ENCODE measurements at places on chromosomes 13 and 19. TPM values are rescaled to one million over a fixed set of nuclear protein-coding genes. Genes with fewer than 3 reads are reported as not detected.

DNA sequence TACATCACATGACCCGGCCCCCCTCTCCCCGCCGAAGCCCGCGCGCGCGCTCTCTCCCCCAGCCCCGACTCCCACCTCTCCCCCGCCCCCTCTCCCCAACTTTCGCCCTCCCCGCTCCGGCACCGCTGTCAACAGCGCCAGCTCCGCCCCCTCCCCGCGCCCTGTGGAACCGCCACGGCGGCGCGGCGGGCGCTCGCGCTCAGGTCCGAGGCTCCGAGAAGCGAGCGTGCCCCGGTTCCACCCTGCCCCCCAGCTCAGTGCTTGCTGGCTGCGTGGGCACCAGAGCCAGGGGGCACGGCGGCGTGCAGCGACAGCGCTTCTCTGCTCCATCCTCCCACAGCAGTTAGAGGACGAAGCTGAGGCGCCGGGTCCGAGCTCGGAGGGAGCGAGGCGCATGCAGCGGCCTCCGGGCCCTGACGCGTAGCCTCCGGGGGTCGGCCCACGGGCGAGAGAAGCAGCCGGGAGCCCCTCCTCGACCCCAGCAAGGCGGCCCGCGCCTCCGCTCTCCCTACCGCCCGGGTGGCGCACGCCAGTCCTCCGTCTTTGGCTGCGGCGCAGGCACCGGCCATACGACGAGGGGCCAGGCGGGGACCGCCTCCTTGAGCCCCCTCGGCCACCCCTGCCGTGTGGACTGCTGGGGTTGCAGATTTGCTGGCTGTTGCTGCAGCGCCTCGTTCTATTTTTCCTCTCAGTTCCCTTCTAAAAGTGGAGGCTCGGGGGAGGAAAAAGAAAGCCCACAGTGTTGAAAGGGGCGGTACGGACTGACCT lies 109.5 kb downstream of the KCNRG start:
- peaks cover 10% of the 10 kb centered on the region for H3K27me3 ChIP-seq
- H3K4me1 ChIP-seq = no peaks in the 10 kb centered on the region
- peak overlapping the region; percentile 62 for H3K4me3 ChIP-seq
- H3K36me3 ChIP-seq = no peaks in the 10 kb centered on the region
- H3K27ac ChIP-seq = peak overlapping the region; percentile 93

DNA sequence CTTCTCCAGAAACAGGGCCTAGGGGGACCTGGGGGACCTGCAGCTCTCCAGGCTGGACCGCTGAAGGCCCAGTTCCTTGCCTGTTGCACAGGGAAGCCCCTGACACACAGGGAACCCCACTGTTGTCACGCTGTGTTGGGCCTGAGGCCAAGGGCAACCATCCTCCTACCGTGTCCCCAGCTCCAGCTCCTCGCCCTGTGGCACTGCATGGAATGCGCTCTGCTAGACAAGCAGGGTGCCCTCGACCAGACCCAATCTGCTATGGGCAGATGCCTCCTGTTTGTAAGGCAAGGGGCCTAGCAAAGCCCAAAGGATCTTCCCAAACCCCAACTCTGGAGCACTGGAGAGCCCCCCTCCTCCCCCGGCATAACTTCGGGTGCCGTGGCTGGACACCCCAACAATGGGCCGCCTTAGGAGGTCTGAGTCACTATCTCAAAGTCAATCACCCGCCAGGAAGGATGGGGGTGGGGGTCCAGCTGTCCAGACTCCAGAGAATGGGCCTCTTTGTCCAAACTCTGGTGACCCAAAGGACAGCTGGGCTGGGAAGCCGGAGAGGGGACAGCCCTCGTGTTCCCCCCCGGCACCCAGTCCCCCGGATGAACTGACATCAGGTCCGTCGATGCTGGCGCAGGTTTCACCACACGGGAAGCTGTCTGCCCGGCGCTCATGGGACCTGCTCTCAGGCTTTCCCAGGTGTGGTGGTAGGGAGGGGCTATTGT lies 3.7 kb downstream of the BRSK1 start:
- no peaks in the 10 kb centered on the region for H3K27me3 ChIP-seq
- H3K4me1 ChIP-seq = peaks cover 5% of the 10 kb centered on the region
- DNase-seq = no peak

GRCh38 chr19:47444388-47444821 lies 25.1 kb upstream of the MEIS3 start:
- H3K4me3 ChIP-seq = no peak overlapping the region
- no peak overlapping the region for H3K27ac ChIP-seq
- H3K27me3 ChIP-seq = peaks cover 4% of the 10 kb centered on the region
- no peak for DNase-seq
- no peaks in the 10 kb centered on the region for H3K36me3 ChIP-seq

DNA sequence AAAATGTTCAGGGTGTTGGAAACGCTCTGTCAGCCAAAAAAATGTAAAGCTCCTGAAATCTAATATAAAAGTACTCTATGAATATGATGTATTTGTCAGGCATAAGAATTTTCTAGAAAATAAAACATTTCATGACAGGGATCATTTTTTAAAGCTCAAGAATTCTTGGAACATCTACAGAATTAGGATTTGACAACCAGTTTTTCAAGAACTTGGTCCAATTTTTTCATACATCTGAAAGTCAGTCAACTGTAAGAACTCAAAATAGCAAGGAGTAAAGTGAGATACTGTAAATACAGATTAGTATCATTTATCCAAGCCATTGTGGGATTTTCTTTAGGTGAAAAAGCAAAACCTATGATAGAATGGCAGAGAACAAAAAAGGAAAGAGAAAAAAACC lies 41.6 kb upstream of the CLDN10 start:
- no peak overlapping the region for H3K27ac ChIP-seq
- H3K4me1 ChIP-seq = no peaks in the 10 kb centered on the region
- DNase-seq = no peak
- H3K27me3 ChIP-seq = no peaks in the 10 kb centered on the region

- H3K4me3 ChIP-seq = no peak overlapping the region
- H3K4me1 ChIP-seq = peaks cover 50% of the 10 kb centered on the region
- H3K27ac ChIP-seq = peak overlapping the region; percentile 93
- no peaks in the 10 kb centered on the region for H3K27me3 ChIP-seq
- DNase-seq = peak; percentile 85
Measured at GRCh38 chr19:13093407-13094105, 9.1 kb downstream of the LYL1 start.

DNA sequence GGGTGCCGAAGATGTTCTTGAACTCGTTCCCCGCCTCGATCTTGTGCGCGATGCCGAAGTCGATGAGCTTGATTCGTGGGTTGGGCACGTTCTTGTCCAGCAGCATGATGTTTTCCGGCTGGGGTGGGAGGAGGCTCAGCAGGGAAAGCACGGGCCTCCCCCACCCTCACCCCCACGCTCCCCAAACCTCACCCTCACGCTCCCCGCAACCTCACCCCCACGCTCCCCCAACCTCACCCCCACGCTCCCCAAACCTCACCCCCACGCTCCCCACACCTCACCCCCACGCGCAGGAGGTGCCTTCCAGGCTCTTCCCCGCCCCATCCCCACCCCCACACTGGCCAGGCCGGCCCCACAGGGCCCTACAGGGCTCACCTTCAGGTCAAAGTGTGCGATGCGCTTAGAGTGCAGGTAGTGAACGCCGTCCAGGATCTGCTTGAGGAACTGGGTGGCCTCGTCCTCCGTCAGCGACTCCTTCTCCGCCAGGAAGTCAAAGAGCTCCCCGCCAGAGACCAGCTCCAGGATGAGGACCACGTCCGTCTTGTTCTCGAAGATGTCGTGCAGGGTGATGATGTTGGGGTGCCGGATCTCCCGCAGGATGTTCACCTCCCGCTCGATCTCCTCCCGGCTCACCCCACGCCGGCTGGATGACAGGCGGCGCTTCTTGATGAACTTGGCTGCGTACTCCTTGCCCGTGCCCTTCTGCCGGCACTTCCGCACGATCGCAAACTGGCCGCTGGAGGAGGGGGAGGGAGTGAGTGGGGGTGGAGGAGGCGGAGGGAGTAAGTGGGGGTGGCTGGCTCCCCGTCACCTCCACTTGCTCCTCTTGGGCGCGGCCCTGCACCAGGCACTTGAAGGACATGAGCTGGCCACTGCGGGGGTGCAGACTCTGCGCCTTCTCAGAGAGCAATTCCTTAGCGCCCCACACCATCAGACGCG lies 6.4 kb downstream of the DAPK3 start:
- H3K27me3 ChIP-seq = no peaks in the 10 kb centered on the region
- DNase-seq = no peak

DNA sequence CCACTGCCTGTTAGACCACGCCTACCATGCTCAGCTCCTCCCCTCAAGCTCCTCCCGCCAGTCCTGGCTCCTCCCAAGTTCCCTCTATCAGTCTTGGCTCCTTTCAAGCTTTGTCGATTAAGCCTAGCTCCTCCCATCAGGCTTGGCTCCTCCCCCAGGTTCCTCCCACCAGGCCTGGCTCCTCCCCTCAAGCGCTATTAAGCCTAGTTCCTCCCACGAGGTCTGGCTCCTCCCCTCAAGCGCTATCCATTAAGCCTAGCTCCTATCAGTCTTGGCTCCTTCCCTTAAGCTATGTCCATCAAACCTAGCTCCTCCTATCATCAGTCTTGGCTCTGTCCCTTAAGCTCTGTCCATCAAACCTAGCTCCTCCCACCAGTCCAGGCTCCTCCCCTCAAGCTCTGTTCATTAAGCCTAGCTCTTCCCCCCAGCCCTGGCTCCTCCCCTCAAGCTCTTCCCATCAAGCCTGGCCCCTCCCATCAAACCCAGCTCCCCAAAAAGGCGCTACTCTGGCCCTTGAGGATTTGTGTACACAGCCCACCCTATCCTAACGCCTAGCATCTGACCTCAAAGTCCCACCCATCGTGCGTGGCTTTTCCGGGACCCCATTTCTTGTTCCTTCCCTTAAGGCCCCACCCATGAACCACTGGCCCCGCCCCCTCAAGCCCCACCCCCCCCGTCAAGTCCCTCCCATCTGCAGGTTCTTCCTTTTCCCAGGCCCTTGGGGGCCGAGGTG lies 10.0 kb downstream of the CAMSAP3 start:
- H3K27me3 ChIP-seq = no peaks in the 10 kb centered on the region
- no peaks in the 10 kb centered on the region for H3K36me3 ChIP-seq
- no peak for DNase-seq

DNA sequence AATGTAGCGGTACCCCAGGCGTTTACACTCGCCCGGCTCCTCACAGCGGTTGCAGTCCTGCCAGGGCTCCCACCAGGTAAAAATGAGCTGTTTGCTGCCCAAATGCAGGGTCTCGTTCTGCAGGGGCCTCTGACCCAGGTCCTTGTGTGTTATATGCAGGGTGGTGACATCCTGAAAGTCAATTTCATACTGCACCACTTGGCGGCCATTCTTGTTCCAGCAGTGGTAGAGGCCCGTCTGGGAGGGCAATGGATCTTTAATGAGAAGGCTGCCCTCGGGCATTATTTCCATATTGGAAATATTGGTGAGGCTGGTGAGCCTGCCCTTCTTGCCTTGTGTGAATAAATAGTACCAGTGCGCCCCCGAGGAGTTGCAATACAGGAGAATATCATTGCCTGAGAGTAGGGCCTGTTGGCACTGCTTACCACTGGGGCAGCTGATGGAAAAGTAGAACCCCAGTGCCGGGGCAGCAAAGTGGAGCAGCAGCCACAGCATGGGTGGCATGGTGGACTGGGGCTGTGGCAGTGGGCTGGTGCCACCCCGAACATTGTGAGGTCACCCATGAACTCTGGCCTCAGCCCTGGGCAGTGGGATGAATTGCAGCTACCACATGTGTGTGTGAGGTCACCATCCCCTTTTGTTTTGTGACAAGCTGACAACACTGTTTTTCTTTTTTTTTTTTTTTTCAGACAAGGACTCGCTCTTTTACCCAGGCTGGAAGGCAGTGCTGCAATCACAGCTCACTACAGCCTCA lies at the start of gene FAM187B:
Gene FAM187B (minus strand): TSS at position 563 of the 754 bp plus-strand sequence. CDS start 59 bp downstream, at position 504.
- no peak within 1 kb of the TSS for H3K4me3 ChIP-seq
- no peak for DNase-seq
- H3K4me1 ChIP-seq = no peaks in the 10 kb centered on the region

- H3K27ac ChIP-seq = no peak overlapping the region
- DNase-seq = no peak
- no peaks in the 10 kb centered on the region for H3K36me3 ChIP-seq
- no peaks in the 10 kb centered on the region for H3K4me1 ChIP-seq
- H3K4me3 ChIP-seq = no peak overlapping the region
Measured at GRCh38 chr19:16363852-16364230, 39.2 kb downstream of the KLF2 start.

GRCh38 chr19:55341171-55341588 lies 1.5 kb downstream of the KMT5C start:
- DNase-seq = peak; percentile 72
- H3K4me1 ChIP-seq = no peaks in the 10 kb centered on the region
- peak overlapping the region; percentile 32 for H3K27ac ChIP-seq
- peak overlapping the region; percentile 80 for H3K4me3 ChIP-seq

The GAS6 gene
- total RNA-seq = 268 TPM

GRCh38 chr19:31214086-31214485 lies 135.2 kb downstream of the TSHZ3 start:
- no peaks in the 10 kb centered on the region for H3K36me3 ChIP-seq
- H3K27ac ChIP-seq = no peak overlapping the region
- no peaks in the 10 kb centered on the region for H3K4me1 ChIP-seq
- DNase-seq = peak; percentile 49
- H3K27me3 ChIP-seq = no peaks in the 10 kb centered on the region
- H3K4me3 ChIP-seq = no peak overlapping the region

GRCh38 chr13:108306860-108307259 lies 37.3 kb downstream of the TNFSF13B start:
- no peaks in the 10 kb centered on the region for H3K27me3 ChIP-seq
- DNase-seq = no peak
- H3K4me1 ChIP-seq = no peaks in the 10 kb centered on the region
- no peak overlapping the region for H3K27ac ChIP-seq
- H3K36me3 ChIP-seq = no peaks in the 10 kb centered on the region
- H3K4me3 ChIP-seq = no peak overlapping the region

- DNase-seq = no peak
- H3K27ac ChIP-seq = no peak overlapping the region
- no peaks in the 10 kb centered on the region for H3K36me3 ChIP-seq
Measured at GRCh38 chr13:29844441-29844840, 6.0 kb downstream of the UBL3 start.

The ZNF90 gene
- total RNA-seq = 0.29 TPM

DNA sequence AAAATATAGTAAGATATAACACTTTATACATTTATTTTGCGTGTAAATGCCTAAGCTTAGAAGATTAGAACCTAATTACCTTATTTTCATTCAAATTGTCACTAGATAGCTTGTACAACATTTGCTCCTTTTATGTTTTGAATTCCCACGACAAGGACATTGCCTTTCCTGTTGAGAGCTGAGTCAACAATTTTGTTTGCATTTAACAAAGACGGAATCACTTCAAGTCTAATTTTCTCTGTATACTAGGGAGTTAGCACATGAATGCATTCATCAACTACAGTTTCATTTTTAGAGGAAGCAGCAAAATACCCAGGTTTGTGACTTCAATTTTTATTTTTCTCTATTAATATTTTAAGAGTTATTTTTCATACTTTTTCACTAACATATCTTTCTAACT lies 48.7 kb upstream of the PCCA start:
- H3K27ac ChIP-seq = no peak overlapping the region
- no peak for DNase-seq
- no peaks in the 10 kb centered on the region for H3K36me3 ChIP-seq
- H3K4me1 ChIP-seq = no peaks in the 10 kb centered on the region
- H3K4me3 ChIP-seq = no peak overlapping the region
